ELR (cell line): ENCODE measurements at places on chromosomes 2 and 18.

GRCh38 chr2:106800976-106801655 lies 84.9 kb downstream of the ST6GAL2 start:
- no peak for DNase-seq

DNA sequence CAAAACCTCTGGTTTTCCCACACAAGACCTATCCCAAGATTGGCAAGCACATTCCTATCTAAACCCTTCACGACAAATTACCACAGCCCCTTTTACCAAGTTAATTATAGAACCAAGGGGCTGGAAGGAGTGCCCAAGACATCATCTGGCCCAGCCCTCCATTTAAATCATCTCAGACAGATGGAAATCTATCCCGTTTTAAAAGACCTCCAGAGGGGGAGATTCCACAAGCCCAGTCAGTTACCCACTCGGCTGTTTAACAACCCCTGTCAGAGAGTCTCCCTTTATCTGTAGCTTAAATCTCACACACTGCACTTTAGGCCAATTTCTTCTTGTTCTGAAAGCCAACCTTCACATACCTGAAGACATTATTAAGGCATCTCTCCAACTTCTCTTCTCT lies 179.1 kb upstream of the MEIS1 start:
- no peak for DNase-seq

DNA sequence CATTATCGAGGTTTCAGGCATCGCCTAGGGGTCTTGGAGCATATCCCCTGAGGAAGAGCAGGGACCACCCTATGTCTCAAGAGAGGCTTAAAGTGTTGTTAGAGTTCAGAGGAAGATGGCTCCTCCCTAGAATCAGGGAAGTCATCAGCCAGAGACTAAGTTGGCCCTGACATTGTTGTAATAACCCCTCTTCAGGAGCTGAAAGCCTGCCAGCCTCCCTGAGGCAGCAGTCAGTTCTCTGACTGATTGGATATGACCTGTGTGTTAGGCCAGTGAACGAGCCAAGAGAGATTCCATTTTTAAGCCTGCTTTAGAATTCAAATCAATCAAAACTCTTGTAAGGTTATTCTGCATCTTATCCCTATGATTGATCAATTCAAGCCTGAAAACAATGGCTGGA lies 34.9 kb downstream of the ARHGAP28 start:
- no peak for DNase-seq

DNA sequence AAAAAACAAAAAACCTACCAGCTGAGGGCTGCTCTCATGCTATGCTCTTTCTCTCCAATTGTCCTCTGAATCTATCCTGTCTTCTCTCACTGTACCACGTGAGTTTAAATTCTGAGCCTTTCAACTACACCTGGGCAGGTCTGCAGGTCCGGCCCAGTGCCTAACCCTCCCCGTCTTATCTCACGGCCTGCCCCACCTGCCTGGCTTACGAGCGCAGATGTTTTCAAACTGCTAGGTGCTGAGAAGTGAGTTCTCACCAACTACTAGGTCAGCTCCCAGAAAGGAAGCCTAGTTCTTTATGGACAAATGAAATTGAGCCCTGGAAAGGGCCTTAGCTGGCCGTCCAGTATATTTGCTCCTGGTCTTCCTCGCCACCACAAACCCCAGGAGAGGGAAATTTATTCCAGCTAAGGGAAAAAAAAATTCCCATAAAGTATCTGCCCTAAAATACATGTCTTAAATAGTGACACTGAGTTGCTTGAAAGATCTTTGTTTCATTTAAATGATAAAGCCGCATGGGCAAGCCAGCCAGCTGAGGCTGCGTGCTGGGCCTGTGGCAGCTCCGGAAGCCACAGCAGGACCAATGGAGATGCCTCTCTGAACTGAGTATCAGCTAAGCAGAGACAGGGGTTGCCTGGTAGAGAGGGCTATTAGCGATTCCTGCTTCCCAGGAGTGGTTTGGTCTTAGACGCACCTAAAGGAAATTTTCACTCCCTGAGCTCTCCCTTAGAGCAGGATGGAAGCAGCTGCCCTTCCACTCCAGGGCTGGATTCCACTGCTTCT lies 92.5 kb upstream of the NCK2 start:
- no peak for DNase-seq

DNA sequence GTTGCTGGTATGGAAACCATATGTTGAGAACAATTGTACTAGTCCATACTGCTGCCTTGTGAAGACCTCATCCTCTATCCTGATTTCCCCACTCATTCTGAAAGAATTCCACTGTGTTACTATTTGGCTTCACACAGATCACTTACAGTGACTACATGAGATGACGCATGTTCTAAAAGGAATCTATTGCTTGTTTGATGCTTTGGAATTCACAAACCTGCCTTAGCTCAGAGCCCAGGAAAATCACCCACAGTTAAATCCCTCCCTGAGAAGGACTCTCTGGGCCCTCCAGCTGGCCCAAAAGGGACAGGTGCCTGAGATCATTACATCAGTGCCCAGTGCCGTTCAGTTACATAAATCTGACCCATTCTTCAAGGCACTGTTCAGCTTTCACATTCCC lies 45.3 kb downstream of the KLHL29 start:
- DNase-seq = peak; percentile 93

DNA sequence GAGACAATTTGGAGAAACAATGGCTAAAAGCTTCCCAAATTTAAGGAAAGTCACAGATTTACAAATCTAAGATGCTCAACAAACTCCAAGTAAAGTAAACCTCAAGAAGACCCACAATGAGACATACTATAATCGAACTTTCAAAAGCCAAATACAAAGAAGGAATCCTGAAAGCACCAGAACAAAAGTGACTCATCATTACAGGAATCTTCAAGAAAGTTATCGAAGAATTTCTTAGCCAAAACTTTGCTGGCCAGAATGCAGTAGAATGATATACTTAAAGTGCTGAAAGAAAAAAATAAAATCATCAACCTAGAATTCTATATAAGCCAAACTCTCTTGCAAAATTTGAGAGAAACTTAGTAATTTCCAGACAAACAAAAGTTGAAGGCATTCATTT lies 106.5 kb upstream of the TMEM200C start:
- DNase-seq = no peak

GRCh38 chr2:179893616-179894015 lies 32.2 kb upstream of the ZNF385B start:
- DNase-seq = no peak
